Natural killer cell (primary cell): ENCODE measurements at places on chromosomes 1 and 21. TPM values are rescaled to one million over a fixed set of nuclear protein-coding genes. Genes with fewer than 3 reads are reported as not detected.
A peak's percentile ranks its signal among the peaks of the same experiment; 100 is the strongest.

- no peak for DNase-seq
These were observed 911 bp downstream of the LMO4 start for GRCh38 chr1:87329526-87330056.

- no peak for DNase-seq
These were observed 138.8 kb upstream of the HOOK1 start for GRCh38 chr1:59675936-59676335.

Gene SCMH1
- total RNA-seq, result 9.1 TPM

DNA sequence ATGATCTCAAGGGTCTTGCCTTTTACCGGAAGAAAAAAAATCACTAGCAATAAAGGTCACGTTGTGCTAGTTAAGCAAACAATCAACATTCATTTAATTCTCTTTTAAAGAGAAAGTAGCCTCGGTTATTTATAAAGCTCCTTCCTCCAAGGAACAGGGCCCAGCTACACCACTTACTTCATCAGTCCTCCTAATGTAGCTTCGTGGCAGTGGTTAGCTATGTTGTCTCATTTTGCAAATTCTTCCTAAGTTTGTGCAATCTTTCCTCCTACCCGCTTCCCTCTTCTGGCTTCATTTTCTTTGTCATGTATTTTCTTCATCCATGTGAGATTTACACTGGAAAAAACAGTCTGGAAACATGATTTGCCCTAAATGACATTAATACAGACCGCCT, 554.2 kb downstream of the NUF2 start:
- no peak for DNase-seq

Gene OLFM3
- not detected for total RNA-seq

Gene FOXO6
- 1.2 TPM for total RNA-seq

Gene PLA2G5
- total RNA-seq, result not detected

DNA sequence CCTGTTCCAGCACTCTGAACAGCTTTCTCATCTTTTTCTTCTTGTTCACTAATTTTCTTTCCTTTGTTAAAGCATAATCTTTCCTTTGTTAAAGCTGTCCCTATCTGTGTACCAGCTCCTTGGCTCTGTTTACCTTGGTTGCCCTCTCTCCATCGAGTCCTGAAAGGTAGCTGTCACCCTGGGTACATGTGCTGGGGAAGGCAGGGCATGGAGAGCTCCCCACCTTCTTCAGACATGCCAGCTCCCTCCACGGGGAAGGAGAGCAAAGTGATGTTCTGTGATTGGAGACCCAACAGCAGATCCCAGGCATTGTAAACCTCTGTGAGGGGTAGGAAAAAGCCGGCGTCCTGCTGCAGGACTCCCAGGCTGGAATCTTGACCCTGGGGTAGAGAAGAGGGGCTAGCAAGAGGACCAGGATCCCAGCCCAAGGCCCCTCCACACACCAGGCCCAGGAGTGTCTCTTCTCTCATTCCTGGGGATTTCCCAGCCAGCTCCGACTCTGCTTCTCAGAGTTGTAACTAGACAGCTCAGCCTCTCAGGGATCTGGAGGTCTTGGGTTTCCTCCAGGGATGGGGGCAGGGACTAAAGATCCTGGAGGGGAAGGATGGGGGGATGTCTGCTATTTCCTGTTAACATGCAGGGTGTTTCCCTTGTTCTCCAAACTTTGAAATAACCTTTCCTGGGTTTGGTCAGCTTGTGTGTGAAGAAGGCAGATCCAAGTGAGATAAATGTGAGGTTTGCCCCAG, 34.4 kb downstream of the TMCC2 start:
- no peak for DNase-seq

Gene C1QA
- 3.9 TPM for total RNA-seq

- DNase-seq, result no peak
These were observed 163.7 kb upstream of the POU3F1 start for GRCh38 chr1:38210021-38210894.

DNA sequence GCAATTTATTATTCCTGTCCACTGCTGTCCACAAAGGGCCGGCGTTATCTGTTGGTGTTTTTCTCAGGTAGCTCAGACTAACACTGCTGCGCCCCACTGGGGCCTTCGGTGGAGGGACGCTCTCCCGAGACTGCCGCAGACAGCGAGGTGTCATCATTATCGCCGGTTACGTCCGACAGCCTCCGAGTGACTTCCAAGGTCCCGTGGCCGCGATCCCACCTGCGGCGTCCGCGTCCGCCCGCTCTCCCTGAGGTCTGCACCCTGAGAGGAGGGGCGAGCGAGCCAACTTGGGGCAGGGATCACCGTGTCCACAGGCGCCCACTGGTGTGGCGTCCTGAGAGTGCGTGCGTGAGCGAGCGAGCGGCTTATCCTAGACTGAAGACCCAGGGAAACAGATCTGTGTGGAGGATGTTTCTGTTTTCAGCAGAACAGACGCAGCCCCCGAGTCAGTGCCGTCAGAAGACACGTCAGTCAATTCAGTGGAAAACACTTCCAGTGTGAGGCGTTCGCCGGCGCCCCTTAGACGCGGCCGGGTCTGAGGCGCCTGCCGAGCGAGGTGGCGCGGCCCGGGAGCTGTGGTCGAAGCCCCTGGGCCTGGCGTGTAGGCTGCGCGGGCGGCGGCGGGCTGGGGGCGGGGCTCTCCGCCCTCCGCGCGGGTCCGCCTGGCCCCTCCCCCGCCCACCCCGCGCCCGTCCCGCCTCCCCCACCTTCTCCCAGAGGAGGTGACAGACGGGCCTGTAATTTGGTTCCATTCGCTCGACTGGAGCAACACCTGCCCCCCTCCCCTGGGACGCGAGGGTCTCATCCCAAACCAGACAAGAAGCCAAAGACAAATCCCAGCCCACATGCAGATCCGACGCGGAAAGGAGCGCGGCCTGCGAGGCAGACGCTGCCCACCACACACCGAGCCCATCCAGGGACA, 12.6 kb downstream of the NHLH2 start:
- no peak for DNase-seq

- DNase-seq, result no peak
These were observed at the start of gene ANGPTL7 for GRCh38 chr1:11188858-11189451. Gene ANGPTL7, plus strand, starts transcription at chr1:11189355. Its CDS starts 225 bp downstream, at chr1:11189580.

DNA sequence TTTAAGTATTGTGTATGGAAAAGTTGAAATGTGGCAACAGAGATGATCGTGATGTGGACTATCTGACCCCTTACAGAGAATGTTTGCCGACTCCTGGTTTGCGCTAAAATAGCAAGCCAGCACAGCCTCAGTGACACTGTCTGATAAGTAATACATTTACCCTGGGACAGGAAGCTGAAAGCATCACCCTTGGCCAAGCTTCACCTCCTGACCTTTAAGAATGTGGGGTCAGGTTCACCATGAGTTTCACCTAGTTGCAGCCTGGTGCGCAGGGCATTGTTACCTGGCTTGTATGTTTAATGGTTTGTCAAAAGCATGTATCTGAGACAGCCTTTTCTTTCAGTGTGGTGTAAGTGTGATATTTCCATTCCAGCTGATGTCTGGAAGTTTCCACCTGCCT, 29.2 kb downstream of the TRAF5 start:
- DNase-seq, result no peak

GRCh38 chr1:27388337-27389005, 4.0 kb upstream of the GPR3 start:
- peak; percentile 87 for DNase-seq

DNA sequence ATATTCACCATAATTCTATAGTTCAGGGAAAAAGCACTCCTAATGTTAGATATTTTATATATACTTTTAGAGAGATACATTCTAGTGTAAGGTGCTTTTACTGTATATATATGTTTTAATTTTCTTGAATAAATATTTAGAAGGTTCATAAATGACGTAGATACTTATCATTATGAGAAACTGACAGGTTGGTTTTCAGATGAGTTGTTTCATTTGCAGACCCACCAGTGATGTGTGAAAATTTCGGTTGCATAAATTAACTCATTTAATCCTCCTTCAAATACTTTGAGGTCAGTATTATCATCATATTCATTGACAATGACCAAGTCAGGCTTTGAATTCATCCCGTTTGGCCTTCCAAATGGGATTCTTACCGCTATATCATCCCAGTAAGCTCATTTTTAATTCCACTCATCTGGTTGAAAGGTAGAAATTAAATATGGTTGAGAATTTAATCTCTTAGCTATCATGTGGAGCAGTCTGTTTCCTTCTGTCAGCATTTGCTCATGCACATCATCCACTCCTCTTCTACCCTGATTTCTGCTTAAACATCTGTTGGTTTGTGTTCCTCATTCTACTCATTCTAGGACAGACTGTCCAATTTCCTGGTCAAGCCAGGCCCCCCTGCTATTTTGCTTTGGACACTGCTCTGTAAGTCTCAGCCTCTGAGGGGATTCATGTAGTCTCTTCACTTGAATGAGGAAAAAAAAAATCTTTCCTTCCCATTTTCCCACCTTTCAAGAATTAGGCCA, 1156.6 kb downstream of the PLA2G4A start:
- DNase-seq, result no peak

DNA sequence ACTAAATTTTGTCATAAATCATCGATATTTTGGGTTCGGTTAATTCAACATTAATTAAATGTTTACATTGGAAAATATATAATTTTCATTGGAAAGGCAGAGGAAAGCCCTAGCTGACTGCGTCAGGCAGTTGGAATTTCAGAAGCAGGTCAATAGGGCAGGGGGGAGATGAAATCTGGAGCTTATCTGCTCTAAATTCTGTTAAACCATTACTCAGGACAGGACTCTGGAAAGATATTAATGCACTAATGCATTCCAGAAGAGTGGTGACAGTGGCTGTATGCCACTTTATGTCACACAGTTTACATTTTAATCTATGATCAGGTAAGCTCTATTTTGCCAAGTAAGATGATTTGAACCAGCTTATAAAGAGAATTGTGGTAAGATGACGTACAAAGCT, 153.0 kb upstream of the B3GALT2 start:
- no peak for DNase-seq

Gene HFM1
- total RNA-seq, result not detected

- no peak for DNase-seq
These were observed 24.1 kb upstream of the CNN3 start for GRCh38 chr1:94951046-94951445.

Gene SLC35F3
- not detected for total RNA-seq

DNA sequence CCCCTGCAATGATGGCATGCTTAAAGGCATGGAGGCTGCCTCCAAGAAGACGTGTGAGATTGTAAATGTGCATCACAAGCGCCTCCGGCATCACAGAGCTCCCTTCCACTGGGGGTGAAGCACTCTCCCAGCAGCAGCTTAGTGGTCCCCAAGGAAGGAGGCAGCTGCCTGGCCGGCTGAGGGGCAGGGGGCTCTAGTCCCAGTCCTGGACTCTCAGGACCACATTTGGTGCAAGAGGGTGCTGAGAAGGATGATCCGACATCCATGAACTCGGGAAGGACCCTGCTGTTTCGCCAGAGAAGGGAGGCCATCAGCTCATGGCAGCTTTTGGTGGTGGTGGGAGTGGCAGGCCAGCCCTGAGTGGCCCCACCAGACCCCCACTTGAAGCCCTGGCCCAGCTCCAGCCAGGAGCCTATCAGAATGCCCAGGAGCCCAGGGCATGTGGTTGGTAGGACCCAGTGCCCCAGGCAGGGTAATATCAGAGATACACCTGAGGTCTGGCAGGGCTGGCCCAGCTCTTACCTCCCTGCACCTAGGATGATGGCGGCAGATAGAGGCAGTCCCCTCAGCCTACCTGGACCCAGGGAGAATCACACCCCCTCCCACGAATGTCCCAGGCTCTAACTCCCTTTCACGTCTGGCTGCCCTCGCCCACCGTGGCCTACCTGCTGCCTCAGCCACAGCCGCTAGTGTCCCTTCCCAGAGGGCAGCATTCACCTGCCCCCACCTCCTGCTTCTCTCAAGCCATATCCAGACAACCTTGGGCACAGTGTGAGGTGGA, 2.4 kb upstream of the WNT9A start:
- DNase-seq, result no peak

Gene IFNLR1
- total RNA-seq, result 2.5 TPM

GRCh38 chr1:167081594-167082156, 8.5 kb downstream of the GPA33 start:
- DNase-seq, result no peak

DNA sequence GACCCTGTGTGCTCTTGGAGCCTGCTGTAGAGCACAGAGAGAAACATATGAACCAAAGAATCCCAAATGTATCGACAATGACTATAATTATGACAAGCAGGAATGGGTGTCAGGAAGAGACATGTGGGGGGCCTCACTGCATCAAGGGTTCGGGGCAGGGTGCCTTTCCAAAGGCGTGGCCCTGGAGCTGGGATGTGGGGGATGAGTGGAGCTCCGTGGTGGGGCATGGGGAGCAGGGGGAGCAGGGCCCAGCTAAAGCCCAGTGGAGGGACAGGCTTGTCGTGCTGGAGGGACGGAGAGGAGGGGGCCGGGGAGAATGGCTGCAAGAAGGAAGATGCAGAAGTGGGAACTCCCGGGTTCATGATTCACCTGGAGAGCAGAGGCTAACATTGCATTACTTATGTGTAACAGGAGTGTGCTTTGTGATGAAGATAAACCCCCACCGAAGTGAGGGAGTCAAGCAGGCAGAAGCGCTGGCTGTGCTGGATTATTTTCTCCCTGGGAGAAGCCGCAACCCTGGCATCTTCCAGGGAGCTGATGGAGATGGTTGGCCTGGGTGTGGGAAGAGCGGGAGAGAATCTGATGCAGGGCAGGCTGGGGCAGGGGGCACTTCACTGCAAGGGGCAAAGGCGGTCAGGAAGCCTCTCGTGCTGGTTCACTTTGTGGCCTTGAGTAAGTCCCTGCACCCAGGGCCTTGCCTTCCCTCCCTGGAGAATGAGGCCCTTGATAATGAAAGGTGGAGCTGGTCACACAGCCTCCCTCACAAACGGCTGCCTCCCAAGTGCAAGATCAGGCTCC, 124.6 kb upstream of the RUNX3 start:
- DNase-seq, result peak; percentile 14

DNA sequence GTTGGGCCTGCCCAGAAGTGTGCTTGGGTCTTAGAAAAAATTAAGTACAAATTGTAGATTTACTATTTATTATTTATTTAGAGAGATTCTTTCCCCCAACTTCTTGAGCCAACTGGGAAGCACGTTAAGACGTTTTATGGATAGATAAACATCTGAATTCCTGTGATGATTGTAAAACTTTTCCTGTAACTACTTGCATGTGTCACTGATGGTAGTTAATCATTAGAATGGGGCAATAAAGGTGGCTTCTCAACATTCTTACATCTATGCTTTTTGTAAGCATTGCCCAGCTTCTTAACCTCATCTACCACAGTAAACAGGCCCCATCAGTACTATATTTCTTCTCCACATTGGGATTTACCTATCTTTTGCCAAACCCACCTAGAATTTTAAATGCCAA, 559.8 kb downstream of the LMO4 start:
- no peak for DNase-seq

Gene GPR25
- 2.7 TPM for total RNA-seq
